COLO829 (cell line): ENCODE measurements at places on chromosomes 6 and 20.

- no peak for DNase-seq
Measured at GRCh38 chr20:38158701-38159351, 6.2 kb downstream of the TGM2 start.

DNA sequence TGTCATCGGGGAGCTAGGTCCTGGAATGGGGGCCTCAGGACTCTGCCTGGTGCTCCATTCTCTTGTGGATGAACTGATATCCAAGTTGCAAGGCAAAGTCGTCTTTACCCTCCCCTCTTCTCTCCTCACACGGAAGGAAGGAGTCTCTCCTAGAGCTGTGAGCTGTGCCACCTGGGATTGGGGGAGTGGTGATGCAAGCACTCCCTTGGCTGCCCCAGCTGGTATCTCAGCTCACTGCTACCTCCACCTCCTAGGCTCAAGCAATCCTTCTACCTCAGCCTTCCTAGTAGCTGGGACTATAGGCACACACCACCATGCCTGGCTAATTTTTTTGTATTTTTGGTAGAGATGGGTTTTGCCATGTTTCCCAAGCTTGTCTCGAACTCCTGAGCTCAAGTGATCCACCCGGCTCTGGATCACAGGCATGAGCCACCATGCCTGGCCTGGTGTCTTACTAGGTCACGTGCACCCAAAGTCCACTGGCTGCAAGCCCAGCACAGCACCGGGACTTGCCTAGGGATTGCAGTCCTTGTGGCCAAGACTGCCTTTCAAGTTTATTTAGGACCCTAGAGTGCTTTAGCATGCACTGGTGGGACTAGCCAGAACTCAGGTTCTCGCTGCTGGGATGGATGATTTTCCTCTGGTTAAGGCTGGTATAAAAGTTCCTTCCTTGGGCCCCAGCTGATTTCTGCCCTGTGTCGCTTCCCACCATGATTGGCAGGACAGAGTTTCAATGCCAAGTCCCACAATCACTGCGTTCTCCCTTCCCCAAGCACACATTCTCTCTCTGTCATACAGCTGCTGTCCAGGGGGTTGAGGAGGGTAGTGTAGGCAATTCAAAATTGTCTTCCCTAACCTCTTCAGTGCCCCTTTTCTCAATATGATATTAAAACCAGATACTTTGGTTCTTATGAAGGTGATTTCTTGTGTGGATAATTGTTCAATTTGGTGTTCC, 33.5 kb downstream of the SMAP1 start:
- no peak for DNase-seq

- no peak for DNase-seq
Measured at GRCh38 chr20:58603721-58604120, 47.4 kb upstream of the STX16 start.

GRCh38 chr6:41547799-41548097, 1.6 kb downstream of the FOXP4 start:
- no peak for DNase-seq

DNA sequence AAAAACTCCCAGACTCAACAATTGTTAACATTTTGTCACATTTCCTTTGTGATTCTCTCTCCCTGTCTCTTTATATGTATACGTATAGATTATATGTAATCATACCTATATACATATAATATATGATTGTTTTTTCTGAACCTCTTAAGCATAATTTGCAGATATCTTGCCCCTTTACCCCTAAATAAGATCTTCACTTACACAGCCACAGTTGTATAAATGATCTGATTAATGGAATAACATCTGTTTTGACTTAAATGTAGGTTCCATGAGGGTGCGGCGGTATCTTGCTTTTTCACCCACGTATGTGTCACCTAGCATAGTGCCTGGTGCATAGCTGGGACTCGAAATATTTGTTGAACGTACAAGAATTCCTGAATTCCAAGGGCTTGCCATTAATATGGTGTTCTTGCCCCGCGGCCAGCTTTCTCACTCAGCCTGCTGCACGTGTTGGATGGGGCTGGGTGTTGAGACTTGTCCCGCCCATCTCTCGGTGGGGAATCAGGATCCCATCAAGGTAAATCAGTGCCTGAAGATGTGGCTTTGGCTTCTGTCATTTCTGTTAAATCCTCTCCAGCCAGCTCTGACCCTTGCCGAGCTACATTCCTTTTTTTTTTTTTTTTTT, 10.4 kb upstream of the MANBAL start:
- no peak for DNase-seq

DNA sequence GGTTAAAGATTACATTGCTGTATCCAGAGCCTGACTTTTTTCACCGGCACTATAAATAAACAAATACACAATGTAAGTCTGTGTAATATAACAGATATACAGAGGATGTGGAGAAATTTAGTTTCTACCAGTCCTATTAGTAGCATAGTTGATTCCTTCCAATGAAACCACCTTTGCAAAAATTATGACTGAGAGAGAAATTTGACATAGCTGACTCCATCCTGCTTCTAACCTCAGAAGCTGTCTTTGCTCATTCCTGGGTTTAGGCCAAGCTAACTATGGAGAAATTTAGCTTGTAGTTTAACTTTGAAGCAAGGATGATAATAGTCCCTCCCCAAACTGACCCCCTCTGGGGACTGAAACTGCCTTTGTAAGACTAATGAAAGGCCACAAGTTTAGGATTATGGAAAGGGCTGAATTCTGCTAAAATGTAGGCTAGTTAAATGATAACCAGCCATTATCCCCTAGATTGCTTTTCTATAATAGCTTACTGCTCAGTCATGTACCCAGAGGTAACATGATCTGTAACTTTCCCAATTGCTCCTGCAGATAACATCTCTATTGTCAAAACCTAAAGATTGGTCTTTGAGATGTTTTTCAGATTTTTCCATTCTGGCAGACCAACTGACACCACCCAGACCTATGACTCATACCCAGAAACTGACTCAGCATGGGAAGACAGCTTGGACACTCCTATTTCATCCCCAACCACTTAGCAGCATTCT, 172.8 kb upstream of the ARG1 start:
- peak; percentile 85 for DNase-seq

DNA sequence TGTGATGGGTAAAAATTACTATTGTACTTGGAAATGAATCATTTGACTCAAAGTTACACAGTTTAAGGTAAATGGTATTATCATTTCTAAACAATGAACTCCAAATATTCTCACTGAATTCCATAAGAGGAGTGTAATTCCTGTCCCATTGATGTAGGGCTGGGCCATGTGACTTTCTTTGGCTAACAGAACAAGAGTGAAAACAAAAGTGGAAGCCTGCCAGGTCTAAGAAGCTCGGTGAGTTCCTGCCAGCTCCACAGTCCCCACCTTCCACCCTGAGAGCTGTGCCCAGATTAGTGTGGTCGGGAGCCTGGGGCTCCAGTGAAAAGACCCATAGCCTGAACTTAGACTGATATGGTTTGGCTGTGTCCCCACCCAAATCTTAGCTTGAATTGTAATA, 24.6 kb downstream of the TBXT start:
- no peak for DNase-seq

- no peak for DNase-seq
Measured at GRCh38 chr20:38055294-38055693, 21.7 kb downstream of the RPRD1B start.

- no peak for DNase-seq
Measured at GRCh38 chr6:111730864-111731263, 125.2 kb upstream of the TRAF3IP2 start.

DNA sequence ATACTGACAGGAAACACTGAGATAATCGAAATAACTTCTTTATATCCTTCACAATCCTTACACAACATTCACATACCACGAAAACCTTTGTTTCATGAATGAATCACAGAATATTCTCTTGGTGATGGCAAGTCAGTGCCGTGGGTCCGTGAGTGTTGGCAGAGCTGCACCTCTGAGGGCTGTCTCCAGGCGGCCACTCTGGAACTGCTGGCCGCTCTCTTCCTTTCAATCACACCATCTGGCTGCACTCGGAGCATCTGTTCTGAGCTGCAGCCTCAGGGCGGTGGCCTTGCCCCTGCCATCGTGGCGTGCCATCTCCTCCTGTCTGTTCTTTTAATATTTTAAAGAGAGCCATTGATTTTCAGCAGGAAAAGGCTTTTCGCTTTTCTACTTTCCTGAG, 129.4 kb upstream of the AFDN start:
- no peak for DNase-seq

DNA sequence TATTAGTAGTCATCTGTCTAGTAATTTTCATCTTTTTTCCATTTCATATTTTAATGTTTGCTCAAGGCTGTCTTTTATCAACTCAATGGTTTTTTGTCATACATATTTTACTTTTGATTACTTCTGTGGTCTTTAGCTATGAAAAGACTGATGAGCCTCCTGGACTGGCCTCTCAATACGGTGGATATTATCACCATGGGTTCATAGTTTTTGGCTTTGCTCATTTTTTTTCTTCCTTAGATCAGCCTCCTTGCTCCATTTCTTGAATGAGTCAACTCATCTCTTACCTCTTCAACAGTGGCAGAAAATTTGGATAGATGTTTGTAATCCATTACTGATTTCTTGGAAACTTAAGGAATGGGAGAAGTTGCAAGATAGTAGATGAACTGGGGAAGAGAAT, 80.1 kb upstream of the ELOVL5 start:
- DNase-seq, result no peak

DNA sequence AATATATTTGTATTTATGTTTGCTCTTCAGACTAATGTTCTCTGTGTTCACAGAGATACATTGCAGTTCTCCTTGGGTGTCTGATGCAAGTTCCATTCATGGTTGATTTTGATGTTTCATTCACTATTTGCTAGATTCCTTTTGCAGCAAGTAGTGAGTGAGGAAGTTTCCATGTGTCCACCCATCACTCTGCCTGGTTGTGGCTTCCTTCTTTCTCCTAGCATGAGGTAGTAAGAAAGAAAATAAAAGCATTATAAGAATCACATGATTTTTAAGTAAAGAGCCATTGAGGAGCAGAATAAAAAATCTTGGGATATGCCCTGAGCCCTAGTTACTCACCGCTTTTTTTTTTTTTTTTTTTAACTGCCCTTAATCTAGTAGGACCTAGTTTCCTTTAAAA, 8.7 kb downstream of the SASH1 start:
- DNase-seq, result no peak

GRCh38 chr6:78749326-78749725, 118.0 kb upstream of the IRAK1BP1 start:
- DNase-seq, result no peak

- DNase-seq, result no peak
Measured at GRCh38 chr6:35730745-35731413, 6.0 kb upstream of the ARMC12 start.

DNA sequence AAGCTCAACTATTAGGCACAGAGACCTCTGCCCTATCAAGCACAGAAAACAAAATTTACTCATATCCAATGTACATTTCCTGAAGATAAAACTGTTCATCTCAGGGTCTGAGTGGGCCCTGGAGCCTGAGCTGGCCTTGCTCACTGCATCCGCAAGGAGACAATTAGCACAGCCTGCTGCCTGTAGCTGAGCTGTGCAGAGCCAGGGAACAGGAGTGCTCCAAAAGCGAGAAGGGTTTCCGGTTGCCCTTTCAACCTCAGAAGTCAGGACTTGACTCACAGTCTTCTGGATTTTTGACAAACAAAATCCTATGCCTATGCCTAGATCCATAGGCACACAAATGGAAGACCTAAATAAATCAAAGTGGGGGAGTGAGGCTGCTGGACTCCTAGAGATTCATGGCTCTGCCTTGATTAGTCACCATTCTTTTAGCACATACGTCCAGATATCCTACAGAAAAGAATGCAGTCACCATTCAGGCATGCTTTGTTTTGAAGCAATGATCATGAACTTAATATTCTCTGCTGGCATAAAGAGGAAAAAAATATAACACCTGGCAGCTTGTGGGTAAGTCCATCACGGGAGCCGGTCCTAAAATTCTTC, 73.5 kb downstream of the BFSP1 start:
- DNase-seq, result no peak

DNA sequence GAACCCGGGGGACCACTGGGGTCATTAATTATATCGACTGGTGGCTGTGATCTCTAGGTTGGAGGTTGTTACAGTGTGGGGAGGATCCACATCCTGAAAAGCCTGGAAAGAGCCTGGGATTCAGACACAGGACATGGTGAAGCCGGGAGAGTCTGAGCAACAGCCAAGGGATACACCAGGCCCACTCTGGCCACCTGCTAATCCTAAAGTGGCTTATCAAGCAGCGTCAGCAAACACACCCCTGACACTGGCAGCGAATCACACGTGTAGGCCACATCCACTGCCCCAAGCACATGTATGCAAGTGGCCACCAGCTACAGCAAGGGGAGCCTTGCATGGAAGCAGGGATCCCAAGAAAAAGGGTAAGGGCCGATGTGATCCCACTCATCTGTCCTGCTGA, 41.0 kb downstream of the GFOD1 start:
- DNase-seq, result no peak

- DNase-seq, result no peak
Measured at GRCh38 chr6:36834576-36835341, 4.5 kb downstream of the CPNE5 start.

DNA sequence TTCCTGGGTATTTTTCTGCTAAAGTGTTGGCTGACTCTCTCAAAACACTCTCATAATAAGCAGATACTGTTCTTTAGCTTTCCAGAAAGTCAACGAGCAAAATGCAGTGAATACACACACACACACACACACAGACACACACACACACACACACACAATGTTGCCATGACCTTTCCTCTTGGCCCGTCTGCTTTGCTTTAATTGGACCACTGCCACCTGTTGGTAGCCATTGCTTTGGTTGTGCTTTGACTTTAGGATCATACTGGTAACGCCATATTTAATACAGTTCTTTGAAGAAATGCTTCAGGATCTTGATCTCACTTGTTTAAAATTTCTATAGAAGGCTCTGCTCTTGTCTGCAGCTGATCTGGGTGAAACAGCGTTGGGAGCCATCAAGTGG, 4.4 kb downstream of the FIG4 start:
- no peak for DNase-seq

DNA sequence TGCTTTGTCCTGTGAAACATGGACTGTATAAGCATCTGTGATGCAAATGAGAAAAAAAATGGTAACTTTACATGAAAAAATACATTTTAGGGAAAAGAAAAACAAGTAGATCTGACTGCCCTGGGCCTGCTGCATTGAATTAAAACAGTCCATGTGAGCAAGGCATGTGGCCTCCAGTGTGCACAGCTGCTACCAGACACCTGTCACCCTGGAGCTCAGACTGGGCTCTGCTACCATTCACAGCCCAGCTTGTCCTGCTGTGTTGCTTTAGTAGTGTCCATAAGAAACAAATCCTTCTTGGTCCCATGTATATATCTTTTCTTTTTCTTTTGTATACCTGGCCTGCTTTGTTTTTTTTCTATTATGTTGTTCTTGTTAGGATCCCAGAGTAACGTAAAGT, 315.9 kb downstream of the NKAIN2 start:
- no peak for DNase-seq

DNA sequence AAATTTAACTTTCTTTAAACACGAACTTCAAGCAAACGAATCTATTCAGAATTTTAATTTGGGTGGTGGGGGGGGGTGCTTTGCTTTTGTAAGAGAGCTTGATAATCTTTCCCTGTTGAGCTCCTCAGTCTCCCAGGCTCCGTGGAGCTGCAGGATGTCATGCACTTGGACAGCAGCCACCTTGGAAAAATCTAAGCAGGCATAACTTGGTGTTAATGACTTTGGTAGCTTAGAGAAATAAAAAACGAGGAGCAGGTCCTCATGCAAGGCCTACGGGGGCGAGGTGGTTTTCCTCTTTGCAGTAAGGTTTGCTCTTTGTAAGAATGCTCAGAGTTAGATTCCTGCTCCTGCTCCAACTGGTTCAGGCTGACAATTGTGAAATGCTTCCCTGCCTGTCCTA, 102.3 kb downstream of the EDN1 start:
- no peak for DNase-seq
